Pulmonary artery endothelial cell (primary cell): ENCODE measurements at places on chromosomes 1 and 21. TPM values are rescaled to one million over a fixed set of nuclear protein-coding genes. Genes with fewer than 3 reads are reported as not detected.

- DNase-seq, result no peak
These were observed 97.7 kb downstream of the ATP5PO start for GRCh38 chr21:33817663-33818451.

Gene S100A2
- 1.6 and 2.2 TPM in 2 replicates for total RNA-seq

DNA sequence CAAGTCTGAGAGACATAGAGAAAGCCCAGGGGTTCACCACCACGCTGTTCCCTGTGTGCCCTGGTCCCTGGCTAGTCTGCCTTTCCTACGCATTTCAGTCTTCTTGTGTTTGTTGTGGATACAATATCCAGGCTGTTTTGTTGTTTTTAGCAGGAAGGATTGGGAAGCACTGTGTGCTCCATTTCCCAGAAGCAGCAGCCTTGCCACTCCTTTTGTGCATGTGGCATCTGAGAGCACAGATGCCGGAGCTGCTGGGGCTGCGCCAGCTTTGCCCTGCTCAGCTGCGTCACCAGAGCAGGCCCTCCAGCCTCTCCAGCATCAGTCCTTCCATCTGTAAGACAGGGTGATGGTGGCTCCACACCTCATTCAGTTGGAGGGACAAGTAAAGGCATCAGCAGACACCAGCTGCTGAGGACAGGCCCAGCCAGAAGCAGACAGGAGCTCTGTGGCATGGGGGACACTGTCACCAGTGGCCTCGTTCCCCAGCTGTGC is 94.4 kb upstream of the COL6A1 start:
- DNase-seq, result no peak

Gene PTCH2
- total RNA-seq, result 0.04 and 0.07 TPM in 2 replicates

GRCh38 chr1:247465796-247466195 is 7.9 kb upstream of the OR2B11 start:
- no peak for DNase-seq

DNA sequence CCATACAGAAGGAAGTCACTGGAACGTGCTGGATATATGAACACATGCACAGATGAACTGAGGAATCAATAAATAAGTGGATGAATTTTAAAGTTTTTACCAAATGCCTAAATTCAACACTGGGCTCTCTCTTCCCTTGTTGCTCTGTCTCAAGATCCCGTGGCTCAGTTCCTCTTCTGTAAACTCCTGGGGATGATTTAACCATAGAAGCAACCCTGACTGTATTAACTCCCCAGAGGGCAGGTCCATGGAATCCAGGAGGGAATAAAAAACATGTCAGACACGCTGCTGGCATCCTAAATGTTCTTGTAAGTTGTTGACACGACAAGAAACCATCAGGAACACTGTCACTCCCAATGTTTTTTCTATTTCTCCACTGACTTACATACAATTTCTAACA is 45.3 kb upstream of the GPR157 start:
- DNase-seq, result no peak

DNA sequence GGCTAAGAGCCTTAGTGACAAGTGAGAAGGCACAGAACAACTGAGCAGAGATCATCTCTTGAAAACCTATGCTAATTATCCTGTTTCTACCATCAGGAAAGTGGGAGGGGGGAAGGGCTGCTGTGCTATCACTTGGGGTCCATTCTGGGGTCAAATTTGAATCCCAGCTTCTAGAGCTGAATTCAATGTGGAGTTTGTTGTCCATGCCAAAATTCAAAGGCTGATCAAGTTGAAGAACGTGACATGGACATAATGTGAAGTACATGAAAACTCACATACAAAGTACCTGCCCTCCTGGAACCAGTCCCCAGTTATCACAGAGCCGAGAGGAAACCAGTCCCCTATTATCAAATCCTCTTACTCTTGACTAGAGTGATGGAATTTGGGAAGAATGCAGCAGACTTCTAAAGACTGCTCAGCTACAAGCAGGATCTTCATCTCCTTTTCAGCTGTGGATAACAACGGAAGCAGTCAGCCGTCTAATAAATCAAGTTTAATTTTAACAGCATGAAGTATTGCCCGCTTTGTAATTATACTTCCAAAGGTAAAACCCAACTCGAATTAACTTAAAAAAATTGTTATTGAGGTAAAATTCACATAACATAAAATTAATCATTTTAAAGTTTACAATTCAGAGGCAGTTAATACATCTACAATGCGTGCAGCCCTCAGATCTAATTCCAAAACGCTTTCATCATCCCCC is 78.3 kb downstream of the SLC45A1 start:
- no peak for DNase-seq

DNA sequence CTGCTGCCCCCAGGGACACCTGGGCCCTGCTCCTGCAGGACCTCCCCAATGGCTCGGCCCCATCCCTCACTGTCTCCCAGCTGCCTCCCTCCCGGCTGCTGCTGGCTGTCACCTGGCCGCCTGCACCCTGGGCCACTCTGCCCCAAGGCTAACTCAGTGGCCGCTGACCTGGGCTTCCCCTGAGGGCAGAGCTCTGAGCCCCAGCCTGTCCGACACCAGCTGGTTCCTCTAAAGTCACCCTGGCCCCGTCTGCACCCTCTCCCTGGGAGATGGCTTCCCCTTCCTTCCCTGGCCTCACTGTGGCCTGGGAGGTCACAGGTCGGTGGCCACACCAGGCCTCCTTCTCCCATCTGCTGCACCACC is 15.0 kb downstream of the ITGB2 start:
- DNase-seq, result no peak

Gene HSD11B1
- total RNA-seq, result 0.07 TPM in 1 of 2 replicates, not detected in the other
